ENCODE measurements at places on chromosomes 2 and 18.
A peak's percentile ranks its signal among the peaks of the same experiment; 100 is the strongest.

DNA sequence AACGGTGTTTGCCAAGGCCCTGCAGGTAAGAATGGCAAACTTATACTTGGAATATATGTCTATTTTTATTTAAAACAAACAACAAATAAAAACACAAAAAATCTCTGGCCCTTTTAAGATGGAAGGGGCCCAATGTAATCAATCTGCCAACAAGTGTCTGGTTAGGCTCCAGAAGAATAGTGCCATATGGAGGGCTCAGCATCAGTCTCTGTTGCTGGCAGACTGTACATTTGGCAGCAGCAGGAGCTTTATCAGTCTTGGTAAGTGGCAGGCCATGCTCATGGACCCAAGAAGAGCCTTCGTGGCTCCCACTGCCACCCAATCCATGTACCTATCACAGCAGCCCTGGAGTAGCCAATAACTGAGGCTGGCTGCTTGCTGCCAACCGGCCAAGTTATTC lies 101.1 kb downstream of the GALNT3 start:
- DNase-seq = no peak

GRCh38 chr2:70069049-70069448 lies 18.2 kb upstream of the PCBP1 start:
- DNase-seq = no peak

DNA sequence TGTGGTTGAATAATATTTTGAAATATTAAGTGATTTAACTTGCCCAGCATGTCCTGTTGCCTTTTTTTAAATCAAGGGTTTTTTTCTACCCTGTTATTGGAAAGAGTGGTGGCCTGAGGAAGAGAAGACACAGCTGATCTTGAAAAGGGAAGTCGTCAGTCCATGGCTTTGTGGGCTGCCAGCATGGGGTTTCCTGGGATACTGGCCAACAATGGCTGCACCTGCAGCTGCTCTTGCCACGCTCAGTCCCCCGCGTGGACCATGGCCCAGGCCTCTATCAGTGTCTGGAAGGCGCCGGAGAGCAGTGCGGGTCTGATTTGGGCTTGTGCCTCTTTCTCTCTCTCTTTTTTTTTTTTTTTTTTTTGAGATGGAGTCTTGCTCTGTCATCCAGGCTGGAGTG lies 99.3 kb downstream of the ASB1 start:
- DNase-seq = no peak

- DNase-seq = no peak
Measured at GRCh38 chr2:207253666-207254345, 88.1 kb upstream of the KLF7 start.

- peak; percentile 10 for DNase-seq
Measured at GRCh38 chr18:79540161-79540903, 139.3 kb upstream of the CTDP1 start.

- no peak for DNase-seq
Measured at GRCh38 chr18:21858544-21858943, 118.0 kb downstream of the MIB1 start.

- no peak for DNase-seq
Measured at GRCh38 chr2:17483496-17483895, 34.7 kb downstream of the RAD51AP2 start.

GRCh38 chr2:75647771-75648170 lies 1.2 kb downstream of the MRPL19 start:
- no peak for DNase-seq

DNA sequence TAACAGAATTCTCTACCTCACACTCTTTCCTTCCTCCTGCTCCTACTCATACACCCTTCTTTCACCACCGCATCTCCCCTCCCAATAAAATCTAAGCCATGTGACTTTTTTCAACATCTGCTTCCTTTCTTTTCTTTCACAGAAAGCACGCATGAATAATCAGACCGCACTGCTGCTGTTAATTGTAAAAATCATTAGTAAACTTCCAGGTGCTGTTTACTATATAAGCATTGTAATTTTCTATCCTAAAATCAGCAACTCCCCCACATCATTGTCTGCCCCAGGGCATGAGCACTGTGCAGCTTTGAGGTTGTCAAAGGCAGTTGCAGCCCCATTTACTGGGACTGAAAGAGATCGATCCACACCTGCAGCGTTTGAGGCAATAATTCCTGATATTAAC lies 782.6 kb upstream of the ID2 start:
- DNase-seq = no peak

DNA sequence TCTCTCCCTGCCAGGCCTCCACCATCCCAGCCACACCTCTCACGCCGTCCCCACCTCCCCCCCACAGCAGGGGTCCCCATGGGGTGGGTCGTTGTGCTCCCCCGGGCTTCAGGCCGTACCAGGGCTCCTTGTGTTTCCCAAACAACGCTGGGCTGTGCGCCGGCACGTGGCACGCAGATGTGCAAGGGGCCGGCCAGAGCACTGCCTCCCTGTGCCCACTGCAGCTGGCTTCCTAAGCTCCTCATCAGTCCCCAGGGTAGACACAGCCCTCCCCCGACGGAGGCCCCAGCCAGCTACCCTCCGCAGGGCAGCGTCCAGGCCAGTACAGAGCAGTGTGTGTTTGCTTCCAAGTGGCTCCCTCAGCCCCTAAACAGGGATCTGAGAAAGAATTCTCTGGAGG lies 34.0 kb downstream of the BIN1 start:
- DNase-seq = no peak

DNA sequence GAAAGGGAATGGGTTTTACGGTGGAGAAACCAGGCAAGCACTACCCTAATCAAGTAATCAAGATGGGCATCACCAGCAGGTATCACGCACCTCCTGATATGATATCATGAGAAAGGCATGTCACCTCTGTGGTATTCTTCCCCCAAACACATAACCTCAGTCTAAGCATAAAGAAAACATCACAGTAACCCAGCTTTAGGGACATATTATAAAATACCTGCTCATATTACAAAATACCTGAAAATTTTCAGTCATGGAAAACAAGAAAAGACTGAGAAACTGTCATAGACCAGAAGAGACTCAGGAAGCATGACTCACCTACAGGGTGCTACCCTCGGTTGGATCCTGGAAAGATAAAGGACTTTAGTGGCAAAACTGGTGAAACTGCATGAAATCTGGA lies 30.5 kb downstream of the GCKR start:
- no peak for DNase-seq

- DNase-seq = no peak
Measured at GRCh38 chr2:126804347-126804746, 94.3 kb upstream of the TEX51 start.

DNA sequence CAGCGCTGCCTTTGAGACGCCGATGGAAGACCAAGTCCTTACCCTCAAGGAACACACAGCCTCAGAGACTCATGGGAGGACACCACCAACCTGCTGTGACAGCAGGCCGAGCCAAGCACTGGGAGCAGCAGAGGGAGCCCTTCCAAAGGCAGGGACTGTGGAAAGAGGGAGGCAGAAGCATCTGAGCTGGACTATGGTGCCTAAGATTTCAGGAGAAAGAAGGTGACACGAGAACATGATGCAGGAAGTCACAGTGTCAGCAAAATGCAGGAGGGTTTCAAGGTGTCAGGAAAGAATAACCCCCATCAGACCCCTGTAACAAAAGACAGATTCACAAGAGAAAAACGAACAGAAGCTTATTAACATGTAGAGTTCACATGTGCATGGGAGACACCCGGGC lies 24.2 kb upstream of the COX7A2L start:
- DNase-seq = peak; percentile 50

DNA sequence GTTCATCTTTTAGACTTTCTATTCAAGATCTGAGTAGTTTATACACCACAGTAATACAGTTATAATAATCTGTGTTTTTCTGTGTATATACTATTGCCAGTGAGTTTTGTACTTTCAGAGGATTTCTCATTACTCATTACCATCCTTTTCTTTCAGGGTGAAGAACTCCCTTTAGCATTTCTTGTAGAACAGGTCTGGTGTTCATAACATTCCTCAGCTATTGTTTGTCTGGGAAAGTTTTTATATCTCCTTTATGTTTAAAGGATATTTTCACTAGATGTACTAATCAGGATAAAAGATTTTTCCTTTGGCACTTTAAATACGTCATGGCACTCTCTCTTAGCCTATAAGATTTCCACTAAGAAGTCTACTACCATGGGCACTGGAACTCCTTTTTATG lies 705.5 kb downstream of the SLC4A3 start:
- no peak for DNase-seq

DNA sequence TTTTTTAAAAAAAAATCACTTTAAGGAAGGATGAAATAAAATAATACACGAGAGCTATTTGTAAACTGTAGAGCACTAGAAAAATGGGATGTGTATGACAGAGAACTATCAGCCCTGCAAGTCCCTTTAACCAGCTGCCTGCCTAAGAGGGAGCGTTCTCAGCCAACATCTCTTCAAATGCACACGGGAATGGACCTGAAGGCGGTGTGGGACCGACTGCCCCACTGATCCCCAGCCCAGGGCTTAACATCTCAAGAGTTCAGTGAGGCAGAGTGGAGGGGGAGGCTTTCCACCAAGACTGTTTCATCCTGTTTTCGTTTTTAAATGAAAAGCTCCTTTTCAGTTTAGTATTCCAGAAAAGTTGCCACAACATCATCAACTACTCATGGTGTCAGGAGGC lies 2.2 kb downstream of the INPP4A start:
- DNase-seq = no peak

- DNase-seq = peak; percentile 72
Measured at GRCh38 chr2:107529146-107529545, 297.5 kb upstream of the RGPD4 start.

GRCh38 chr18:48982266-48982665 lies 31.5 kb upstream of the SMAD7 start:
- DNase-seq = no peak

- DNase-seq = no peak
Measured at GRCh38 chr18:11411048-11411447, 198.3 kb upstream of the SLC35G4 start.

GRCh38 chr2:45729753-45730512 lies 78.5 kb downstream of the PRKCE start:
- no peak for DNase-seq

- DNase-seq = no peak
Measured at GRCh38 chr2:217975626-217976025, 27.2 kb downstream of the TNS1 start.

- no peak for DNase-seq
Measured at GRCh38 chr2:239852272-239852671, 172.9 kb downstream of the NDUFA10 start.

GRCh38 chr2:218582076-218582475 lies 13.4 kb downstream of the CNOT9 start:
- DNase-seq = no peak

- no peak for DNase-seq
Measured at GRCh38 chr2:133682347-133682746, 114.1 kb upstream of the NCKAP5 start.

DNA sequence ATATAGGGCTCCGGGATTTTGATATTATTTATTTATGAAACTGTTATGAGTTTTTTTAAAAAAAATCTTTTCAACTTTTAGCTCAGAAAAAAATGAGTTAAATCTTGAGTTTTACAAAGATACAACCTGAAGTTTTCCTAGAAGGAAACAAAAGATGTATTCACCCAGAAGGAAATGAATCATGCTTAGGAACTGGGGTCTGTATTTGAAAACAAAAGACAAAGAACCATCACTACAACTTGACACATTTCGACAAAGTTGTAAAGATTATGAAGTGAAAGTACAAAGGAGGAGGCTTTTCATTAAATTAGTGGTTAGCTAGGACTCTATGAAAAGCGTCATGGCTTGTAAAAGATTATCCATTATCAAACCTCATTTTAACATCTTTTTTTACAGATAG lies 143.3 kb downstream of the PDE1A start:
- no peak for DNase-seq

Measured in glutamatergic neuron (in vitro differentiated cells).